ENCODE measurements at places on chromosomes 6 and 20.

DNA sequence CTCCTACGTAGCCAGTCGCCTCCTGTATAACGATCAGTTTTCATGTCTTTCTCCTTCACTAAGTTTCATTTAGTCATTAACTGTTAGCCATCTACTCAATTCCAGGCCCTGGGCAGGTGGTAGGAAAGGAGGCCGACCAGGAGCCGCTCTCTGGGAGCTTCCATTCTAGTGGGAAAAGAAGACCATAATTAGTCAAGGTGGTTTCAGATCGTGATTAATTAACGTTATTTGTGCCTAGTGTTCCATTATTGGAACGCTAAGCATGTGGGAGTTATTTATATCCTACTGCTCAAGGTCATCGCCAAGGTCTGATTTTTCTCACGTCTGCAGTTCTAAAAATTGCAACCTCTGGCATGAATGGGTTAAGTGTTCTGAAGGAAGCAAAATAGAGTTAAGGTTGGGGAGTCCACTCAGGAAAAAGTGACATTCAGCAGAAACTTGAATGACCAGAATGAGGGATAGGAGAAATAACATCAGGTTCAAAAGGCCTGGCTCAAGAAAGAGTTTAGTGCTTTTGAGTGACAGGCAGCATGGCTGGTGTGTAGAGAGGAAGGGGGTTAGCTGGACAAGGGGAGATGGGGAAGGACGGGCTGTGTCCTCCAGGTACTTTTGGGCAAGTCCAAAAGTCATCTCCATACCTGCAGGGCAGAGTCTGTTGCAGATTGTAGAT, 812 bp downstream of the SLC9A8 start:
- DNase-seq = no peak

DNA sequence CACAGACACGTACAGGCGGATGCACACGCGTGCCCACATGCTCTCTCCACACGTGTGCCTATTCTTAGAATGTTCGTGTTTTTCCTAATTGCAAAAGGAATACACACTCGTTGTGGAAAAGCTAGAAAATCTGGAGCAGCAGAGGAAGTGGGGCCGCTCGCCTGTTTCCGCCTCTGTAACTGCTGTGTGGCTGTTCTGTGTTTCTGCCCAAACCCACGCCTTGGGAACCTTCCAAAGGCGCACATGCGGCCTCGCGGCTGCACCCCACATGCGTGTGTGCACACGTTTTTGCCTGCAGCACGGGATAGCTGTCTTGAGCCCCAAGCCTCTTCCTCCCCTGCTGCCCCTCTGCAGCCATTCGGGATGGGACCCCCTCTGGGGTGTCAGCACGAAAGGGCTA, 12.2 kb downstream of the SLC17A9 start:
- no peak for DNase-seq

- no peak for DNase-seq
Measured at GRCh38 chr6:69027861-69028260, 392.8 kb downstream of the ADGRB3 start.

- DNase-seq = no peak
Measured at GRCh38 chr20:32621891-32622584, 36.9 kb upstream of the NOL4L start.

GRCh38 chr6:13769655-13770053, 44.7 kb downstream of the MCUR1 start:
- DNase-seq = peak; percentile 41

GRCh38 chr6:150764334-150765066, 101.0 kb upstream of the MTHFD1L start:
- no peak for DNase-seq

DNA sequence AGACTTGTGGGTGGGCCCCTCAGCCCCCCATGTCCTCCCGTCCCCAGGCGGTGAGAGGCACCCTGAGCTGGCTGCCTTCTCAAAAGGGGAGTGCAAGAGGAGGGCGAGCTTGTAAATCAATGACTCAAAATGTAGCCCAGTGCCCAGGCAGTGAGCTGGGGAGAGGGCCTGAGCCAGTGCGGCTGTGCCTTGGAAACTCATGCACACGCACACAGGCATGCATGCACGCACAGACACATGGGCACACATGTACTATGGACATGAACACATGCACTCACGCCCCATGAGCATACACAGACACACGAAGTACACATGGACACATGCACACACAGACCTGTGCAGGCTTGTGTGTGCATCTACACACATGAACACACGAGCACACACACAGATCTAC, 133.5 kb downstream of the TAF4 start:
- no peak for DNase-seq

- no peak for DNase-seq
Measured at GRCh38 chr20:24678351-24679106, 209.1 kb downstream of the SYNDIG1 start.

- DNase-seq = no peak
Measured at GRCh38 chr20:37219751-37220668, 40.7 kb upstream of the MROH8 start.

- DNase-seq = peak; percentile 31
Measured at GRCh38 chr20:21099751-21100577, 6.2 kb downstream of the LINC00237 start.

DNA sequence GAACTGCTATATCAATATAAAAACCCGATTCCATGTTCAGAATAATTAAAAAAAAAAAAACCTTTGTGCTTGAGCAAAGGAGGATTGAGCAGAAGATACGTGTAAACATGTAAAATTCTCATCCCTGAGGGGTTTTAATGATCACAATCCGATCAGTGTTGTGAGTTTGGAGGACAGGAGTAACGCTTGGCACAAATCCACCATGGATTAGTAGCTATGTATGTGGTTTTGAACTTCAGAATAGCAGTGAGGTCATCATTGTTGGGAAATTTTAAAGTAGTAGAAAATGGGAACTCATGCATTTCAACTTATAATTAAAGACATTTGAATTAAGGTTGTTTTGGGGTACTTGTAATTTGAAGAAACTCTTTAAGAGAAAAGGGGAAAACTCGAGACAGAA, 203.2 kb downstream of the RPS12 start:
- no peak for DNase-seq
